Stimulated activated CD4-positive, alpha-beta T cell treated with anti-CD3 and anti-CD28 coated beads, Interleukin-1b, Interleukin-23, amount 100 ng/mL, for 24 hours (primary cell): ENCODE measurements at places on chromosomes 11 and 22.

GRCh38 chr11:62605902-62606301, 4.2 kb upstream of the MTA2 start:
- DNase-seq, result no peak

DNA sequence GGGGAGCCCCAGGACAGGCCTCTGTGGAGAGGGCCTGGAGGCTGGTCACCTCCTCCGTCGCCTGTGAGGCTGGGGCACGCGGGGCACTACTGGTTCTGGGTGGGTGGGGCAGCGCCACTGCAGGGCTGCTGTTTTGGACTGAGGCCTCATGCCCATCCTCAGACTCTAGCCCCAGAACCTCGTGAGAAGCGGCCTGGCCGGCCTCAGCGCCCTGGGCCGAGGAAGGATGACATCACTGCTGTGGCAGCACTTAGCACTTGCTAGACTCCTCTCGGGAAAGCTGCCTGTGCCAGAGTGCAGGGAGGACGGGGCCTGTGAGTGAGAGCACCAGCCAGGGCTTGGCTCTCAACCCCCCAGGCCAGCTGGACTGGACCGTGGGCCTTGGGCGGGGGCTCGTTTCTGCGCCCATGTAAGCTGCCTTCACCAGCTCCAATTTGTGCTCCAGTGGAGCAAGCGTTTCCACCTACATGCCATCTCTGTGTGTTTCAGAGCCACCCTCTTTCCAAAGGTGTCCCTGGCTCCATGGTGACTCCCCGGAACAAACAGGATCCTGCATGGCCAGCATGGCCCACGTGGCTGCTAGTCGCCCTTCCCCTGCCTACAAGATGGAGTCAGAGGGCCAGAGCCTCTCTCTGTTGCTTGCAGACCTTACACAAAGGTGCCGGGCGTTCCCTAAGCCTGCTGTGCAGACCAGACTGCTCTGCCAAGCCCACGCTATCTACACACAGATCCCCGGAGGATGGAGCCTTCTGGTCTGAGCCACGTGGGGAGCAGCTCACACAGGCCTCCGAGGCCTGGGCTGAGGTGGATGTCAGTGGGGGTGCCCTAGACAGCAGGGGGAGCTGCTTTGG, 102.9 kb downstream of the CTTN start:
- DNase-seq, result no peak

DNA sequence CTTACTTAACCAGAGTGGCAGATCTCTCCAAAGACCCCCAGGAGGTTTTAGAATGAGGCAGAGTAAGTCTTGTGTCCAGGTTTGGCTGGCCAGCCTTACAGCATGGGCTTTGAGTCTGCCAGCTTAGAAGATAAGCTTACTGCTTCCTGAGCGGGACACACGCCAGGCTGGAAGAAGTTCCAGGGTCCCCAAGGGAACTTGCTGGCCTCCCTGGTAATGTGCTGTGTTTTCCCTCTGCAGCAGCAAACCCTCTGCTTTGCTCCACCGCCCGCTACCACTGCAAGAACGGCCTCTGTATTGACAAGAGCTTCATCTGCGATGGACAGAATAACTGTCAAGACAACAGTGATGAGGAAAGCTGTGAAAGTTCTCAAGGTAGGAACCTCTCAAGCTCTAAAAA, 154.2 kb downstream of the LDLRAD3 start:
- DNase-seq, result no peak

GRCh38 chr11:100640646-100641045, 46.4 kb upstream of the ARHGAP42 start:
- no peak for DNase-seq

GRCh38 chr22:27994481-27995331, 75.7 kb upstream of the PITPNB start:
- no peak for DNase-seq

- no peak for DNase-seq
Observed at GRCh38 chr11:133663135-133663985, 131.1 kb upstream of the OPCML start.

GRCh38 chr11:44626645-44627044, 61.2 kb downstream of the CD82 start:
- no peak for DNase-seq

GRCh38 chr11:65057526-65057925, 827 bp downstream of the NAALADL1 start:
- DNase-seq, result no peak

GRCh38 chr11:114246321-114247069, 49.7 kb upstream of the NNMT start:
- no peak for DNase-seq

GRCh38 chr22:33006955-33007318, 51.2 kb downstream of the SYN3 start:
- DNase-seq, result no peak

- no peak for DNase-seq
Observed at GRCh38 chr22:33853200-33854097, 66.8 kb downstream of the LARGE1 start.
